ENCODE measurements at places on chromosomes 2 and 18. TPM values are rescaled to one million over a fixed set of nuclear protein-coding genes. Genes with fewer than 3 reads are reported as not detected.

Gene SH2D6
- total RNA-seq, result 1.7 TPM

Gene SCN3A
- 0.30 TPM for total RNA-seq

Gene PPP1R1C
- total RNA-seq, result not detected

Gene TLX2
- 0.21 TPM for total RNA-seq

Gene KIAA2012
- total RNA-seq, result not detected

Gene PSD4
- total RNA-seq, result 232 TPM

Gene SPATA3
- total RNA-seq, result 1.1 TPM

Gene VIT
- total RNA-seq, result not detected

Gene TGFA
- total RNA-seq, result 0.18 TPM

Gene ASIC4
- total RNA-seq, result not detected

Gene PARD6G
- not detected for total RNA-seq

All from activated CD4-positive, alpha-beta T cell treated with anti-CD3 and anti-CD28 coated beads for 36 hours (primary cell).